Activated CD4-positive, alpha-beta T cell treated with anti-CD3 and anti-CD28 coated beads, Interleukin-2, amount 50 U/mL, for 1 hour (primary cell): ENCODE measurements at places on chromosomes 3 and 15.
A peak's percentile ranks its signal among the peaks of the same experiment; 100 is the strongest.

- DNase-seq: no peak
Observed at GRCh38 chr3:155075200-155075599, 4.9 kb upstream of the MME start.

DNA sequence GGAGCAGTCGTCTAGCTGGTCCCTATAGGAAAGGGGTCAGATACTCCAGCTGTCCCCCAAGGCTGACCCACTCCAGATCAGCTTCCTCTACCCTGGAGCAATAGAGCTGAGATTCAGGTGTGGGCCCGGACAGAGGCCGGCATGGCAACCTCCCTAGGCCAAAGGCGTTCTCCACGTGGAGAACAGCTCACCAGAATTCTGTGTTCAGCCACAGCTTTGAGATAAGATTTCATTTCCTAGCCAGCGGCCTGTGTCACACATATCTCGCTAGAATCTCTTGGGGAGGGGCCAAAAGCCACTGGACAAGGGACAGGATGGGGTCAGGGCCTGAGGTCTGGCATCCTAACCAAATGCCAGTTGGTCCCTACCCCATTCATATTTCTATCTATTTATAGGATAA lies 20.1 kb downstream of the SRGAP3 start:
- no peak for DNase-seq

DNA sequence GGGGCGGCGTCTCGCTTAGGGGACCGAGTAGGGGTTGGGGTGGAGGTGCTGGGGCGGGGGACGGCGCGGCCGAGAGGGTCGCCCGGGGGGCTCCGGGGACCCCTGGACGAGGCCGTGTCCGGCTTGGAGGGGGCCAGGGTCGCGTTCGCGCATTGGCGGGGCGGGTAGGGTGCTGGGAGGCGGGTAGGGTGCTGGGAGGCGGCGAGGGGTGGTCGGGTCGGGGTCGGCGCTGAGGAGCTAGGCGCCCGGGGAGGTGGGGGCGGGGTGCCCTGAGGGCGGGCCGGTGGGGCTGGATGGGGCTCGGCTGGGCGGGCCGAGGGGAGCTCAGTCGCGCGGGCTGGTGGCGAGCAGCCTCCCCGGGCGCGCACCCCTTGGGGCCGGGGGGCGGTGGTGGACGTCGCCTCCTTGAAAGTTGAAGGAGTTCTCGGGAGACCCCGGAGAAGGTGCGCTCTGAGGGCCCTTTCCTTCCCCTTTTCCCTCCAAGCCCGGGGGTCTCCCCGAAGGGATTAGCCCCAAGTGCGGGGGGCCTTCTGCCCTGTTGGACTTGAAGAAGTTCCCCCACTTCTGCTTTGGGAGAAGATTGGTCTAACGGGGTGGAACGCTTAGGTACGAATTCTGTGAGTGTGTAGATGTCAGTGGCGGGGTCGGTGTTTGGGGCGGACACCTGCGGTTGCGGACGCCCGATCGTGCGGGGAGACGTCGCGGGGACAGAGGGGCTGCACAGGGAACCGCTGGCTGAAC lies 543 bp downstream of the MEF2A start:
- DNase-seq: no peak

DNA sequence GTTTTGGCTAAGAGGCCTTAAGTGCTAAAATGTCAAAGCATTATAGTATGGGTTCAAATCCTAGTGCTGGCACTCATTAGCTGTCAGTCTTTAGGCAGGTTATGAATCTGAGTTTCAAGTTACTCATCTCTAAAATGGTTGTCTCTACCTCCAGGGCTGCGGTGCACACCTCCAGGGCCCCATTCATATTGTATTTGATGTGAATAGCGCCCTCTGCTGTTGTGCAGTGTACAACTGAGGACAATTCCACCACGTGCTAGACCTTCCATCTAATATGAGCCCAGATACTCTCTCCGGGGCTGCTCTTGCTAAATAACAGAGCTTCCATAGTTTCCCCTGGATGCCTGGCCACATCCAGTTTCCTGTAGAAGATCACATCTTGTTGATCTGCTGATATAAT lies 54.3 kb downstream of the OXNAD1 start:
- peak; percentile 78 for DNase-seq

- no peak for DNase-seq
Observed at GRCh38 chr15:41599061-41599460, 40.0 kb downstream of the TYRO3 start.

- DNase-seq: no peak
Observed at GRCh38 chr3:194623449-194624290, 9.5 kb downstream of the TMEM44 start.

GRCh38 chr15:99931703-99932603 lies 198.7 kb upstream of the LYSMD4 start:
- DNase-seq: no peak

- DNase-seq: no peak
Observed at GRCh38 chr3:40366203-40367162, 20.5 kb upstream of the ENTPD3 start.

DNA sequence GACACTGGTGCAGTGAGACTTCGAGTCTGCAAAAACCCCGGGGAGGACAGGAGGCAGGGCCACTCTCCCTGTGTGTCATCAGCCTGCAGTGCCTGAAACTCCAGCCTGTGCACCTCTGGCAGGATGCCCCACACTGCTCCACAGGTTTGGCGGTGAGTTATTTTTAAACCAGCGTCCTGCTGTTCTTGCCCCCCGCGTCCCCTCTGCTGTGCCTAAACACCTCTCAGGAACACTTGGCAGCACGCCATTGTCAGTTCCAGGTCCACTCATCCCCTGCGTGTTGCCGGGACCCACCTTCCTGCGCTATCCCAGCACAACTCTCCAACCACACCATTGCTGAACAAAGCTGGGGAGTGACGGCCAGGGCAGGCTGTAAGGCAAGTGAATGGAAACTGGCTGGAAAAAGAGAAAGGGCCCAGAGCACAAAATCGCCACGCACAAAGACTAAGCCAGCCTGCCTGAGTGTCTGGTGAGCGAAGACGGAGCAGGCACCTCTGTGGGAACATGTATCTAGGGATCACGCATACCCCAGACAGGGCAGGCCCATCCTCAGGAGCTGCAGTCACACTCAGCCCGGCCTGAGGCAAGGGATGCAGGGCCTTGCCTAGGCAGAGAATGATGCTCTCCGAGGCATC lies 3.1 kb upstream of the PLA2G4F start:
- no peak for DNase-seq

GRCh38 chr3:72033666-72034428 lies 248.9 kb upstream of the PROK2 start:
- DNase-seq: no peak

GRCh38 chr3:11157421-11157820 lies 3.1 kb downstream of the HRH1 start:
- no peak for DNase-seq

DNA sequence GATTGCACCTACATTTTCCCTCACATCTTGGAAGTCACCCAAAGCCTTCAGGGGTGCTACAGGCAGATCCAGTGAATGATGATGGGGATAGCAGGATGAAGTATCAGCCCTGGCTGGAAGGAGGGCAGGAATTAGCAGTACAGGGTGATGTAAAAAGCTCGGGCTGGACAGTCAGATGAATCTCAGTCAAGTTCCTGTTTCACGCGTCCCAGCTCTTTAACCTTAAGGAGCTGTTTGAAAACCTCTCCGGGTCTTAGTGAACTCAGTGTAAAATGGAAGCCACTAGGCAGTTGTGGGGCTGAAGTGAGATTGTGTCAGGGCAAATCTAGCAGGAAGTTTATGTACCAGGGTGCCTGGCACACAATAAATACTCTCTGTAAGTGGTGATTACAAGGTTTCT lies 166.4 kb upstream of the PROK2 start:
- no peak for DNase-seq

- DNase-seq: no peak
Observed at GRCh38 chr15:81183439-81183775, 13.3 kb upstream of the IL16 start.

- DNase-seq: no peak
Observed at GRCh38 chr15:74564182-74564581, 23.2 kb downstream of the ARID3B start.

- no peak for DNase-seq
Observed at GRCh38 chr3:71370467-71370866, 213.1 kb downstream of the FOXP1 start.

DNA sequence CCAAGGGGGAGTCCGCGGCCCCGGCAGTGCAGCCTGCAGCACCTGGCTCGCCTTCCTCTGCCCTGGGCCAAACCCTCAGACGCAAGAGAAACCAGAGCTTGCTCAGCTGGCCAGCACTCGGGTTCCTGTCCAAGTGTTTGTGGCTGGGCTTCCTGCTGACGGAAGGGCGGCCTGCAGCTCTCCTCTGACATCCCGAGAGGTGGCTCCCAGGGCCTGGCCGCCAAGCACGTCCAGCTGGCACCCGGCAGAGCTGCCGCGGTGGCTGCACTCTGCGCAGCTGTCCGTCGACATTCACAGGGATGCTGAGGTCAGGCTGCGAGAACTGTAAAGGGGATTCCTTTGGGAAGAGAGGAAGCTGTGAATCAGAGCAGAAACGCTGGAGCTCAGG lies 85.6 kb downstream of the CPN2 start:
- DNase-seq: no peak

GRCh38 chr3:140086642-140087041 lies 151.7 kb downstream of the CLSTN2 start:
- DNase-seq: no peak

DNA sequence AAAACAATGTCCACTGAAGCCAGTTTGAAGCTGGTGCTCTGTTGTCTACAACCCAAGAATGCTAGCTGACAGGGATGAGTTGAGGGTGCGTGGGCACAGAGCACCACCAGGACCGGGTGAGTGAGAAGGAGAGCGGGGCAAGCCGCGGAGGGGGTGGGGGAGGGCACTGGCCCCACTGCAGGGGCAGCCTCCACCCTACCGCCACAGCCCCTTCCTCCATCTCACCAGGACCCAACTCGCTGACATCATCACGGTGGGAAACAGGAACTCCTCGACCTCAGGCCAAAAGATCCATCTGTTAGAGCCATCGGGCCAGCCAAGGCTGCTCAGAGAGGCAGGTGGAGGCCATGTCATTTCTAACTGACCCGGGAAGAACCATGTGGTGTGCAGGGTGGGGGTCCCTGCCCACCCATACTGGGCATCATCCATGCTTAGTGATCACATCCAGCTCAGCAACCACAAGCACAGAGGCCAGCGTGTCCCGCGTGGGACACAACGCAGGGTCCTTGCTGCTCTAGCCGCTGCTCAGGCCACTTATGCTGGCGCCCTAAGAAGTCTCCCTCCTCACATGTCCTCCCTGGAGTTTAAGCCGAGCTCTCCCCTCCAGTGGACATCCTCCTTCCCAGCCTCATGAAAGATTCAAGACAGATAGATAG lies 57.6 kb upstream of the GATA2 start:
- DNase-seq: no peak

- no peak for DNase-seq
Observed at GRCh38 chr15:89673165-89673512, 6.0 kb downstream of the PLIN1 start.

- no peak for DNase-seq
Observed at GRCh38 chr3:89059211-89059925, 48.1 kb upstream of the EPHA3 start.

DNA sequence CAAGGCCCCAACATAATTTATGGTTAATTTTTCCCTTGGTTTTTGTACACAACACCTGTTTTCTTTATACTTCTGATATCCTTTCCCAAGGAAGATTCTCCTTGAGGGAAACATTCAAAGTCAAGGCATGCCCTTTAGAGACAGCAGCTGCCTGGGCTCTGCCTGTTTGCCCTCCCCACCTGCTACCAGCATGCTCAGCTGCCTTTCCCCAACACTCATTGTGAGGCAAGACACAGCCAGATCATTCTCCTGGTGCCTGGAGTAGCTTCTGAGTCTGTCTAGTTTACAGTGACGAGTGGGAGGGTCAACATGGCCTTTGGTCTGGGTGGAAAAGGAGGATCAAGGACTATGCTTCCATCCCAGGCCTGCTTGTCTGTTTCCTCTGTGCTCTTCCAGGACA lies 132.5 kb downstream of the EPHB1 start:
- DNase-seq: no peak

DNA sequence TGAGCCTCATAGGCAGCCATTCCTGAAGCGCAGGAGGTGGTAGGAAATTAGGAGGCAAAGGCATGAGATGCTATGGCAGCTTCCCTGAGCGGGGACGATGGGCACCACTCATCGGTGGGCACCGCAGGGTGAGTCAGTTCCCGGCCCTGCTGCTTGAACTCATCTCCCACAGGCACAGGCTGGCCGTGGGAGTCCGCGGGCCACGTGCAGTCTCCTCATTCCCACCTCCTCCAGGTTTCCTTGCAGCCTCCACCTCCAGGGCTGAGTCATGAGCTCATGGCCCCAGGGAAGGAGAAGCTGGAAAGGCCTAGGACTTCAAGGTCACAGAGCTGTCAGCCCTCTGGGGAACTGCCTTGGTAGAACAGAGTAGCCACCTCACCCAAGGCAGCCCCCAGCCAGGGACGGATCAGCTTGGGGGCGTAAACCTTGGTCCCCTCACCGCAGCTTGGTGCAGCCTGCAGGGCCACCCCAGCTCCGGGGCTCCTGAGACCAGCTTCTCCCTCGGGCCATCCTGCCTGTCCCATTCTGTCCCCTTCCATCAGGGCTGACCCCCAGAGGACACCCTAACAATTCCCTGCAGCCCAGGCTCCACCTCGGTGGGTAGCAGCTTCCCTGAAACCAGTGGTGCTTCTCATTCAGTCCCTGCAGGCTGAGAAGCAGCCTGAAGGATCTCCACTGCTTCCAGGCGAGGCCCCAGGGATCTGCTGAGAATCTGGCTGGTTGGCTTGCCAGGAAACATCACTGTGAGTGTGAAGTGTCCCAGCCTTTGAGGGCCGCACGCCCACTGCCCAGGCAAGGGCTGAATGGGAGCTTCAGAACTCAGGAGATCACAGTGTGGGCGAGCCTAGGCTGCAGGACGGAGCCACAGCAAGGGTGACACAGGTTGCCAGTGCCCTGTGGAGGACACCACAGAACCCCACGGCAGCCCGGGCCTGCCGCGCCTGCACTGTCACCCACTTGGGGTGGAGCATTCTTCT lies 150.7 kb upstream of the MEF2A start:
- DNase-seq: no peak

DNA sequence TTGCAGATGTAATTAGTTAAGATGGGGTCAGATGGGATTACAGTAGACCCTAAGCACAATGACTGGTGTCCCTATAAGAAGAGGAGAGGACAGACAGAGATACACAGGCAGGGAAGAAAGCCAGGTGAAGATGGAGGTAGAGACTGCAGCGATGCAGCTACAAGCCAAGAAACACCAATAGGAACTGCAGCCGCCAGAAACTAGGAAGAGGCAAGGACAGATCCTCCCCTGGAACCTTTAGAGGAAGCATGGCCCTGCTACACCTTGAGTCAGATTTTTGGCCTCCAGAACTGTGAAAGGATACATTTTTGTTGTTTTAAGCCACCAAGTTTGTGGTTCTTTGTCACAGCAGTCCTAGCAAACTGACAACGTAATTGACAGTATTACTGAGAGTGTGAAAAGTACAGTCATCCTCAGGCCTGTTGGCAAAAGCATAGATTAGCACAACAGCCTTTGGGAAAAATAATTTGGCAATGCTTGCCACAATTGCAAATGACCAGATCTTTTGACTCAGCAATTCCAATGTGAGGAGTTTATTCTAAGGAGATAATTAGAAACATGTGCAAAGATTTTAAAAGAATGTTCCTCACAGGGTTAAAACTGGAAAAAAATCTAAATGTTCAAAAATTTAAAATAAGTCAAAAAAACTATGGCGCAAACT lies 82.6 kb upstream of the TJP1 start:
- DNase-seq: no peak

- DNase-seq: no peak
Observed at GRCh38 chr15:48905847-48906246, 27.9 kb downstream of the EID1 start.
